ENCODE measurements at places on chromosomes 1 and 21.

GRCh38 chr1:79293611-79294010 lies 287.1 kb upstream of the ADGRL4 start:
- no peak for DNase-seq

DNA sequence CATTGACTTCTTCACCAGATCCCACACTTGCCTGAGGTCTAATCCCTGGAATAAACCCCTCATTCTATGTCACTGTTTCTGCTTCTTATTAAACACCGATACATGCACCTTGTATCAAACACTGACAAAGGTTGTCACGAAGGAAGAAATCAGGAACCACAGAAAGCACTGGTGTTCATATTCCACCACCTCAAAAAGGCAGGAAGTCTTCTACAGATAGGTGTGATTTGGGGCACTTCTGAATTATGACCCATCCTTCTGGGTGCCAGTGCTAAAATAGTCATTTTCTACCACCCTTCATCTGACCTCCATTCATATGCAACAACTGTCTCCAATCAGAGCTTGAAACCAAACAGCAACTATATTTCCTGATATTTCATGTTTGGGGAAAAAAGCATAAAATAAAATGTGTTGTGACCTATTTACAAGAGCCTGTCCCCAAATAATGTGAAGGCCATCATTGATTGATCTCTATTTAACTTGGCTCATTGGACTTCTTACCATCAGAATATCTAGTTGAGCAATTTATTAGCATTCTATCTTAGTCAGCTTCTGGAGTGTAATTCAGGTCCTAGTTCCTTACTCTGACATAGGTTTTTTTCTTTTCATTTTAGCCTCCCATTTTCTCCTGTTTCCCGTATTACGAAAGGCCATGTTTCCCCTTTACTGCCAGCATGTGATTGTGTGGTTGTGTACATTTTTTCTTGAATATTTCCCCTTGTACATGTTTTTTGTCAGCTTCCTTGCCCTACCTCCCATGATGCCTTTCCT lies 43.1 kb downstream of the DUSP10 start:
- DNase-seq = no peak

DNA sequence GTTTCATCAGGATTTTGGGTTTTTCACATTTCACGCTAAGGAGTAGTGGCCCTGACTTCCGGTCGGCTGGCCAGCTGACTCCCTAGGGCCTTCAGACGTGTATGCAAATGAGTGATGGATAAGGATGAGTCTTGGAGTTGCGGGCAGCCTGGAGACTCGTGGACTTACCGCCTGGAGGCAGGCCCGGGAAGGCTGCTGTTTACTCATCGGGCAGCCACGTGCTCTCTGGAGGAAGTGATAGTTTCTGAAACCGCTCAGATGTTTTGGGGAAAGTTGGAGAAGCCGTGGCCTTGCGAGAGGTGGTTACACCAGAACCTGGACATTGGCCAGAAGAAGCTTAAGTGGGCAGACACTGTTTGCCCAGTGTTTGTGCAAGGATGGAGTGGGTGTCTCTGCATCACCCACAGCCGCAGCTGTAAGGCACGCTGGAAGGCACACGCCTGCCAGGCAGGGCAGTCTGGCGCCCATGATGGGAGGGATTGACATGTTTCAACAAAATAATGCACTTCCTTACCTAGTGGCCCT lies 23.1 kb upstream of the TNFRSF1B start:
- no peak for DNase-seq

- DNase-seq = no peak
Measured at GRCh38 chr1:218874801-218875400, 298.8 kb upstream of the LYPLAL1 start.

DNA sequence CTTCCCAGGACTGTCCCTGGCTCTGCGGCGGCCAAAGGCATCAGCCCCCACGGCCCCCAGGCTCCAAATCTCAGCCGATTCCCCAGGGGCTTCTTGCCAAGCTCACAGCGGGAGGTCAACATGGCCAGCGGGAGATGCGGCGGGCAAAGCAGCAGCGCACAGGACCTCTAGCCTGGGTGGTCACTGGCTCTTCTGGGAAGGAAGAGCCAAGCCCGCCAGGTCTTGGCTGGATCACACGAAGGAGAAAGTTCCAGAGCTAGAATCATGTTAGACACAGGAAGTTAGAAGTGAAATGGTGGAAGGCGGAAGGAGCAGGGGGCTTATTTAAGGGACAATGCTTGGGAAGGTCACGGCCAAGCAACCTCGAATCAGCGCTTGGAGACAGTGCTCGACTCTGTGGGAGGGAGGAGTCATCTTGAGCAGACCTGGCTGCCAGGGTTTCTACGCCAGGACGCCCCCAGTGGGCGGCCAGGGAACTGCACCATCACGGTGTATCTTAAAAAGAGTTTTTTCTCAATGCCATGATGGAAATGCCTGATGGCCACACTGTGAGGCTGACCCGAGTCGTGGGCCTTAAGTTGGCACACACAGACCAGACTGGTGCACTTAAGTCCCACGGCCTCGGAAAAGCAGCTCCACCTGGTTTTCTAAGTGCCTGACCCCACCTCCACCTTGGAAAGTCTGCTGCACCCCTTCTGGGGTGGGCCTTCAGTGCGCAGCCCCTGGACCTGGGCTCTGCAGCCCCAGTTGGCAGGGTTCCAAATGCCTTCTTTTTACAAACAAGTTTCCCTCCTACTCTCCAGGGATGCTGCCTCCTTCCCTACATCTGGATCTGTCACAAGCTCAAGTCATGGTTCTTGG lies 29.3 kb downstream of the SLC66A1 start:
- peak; percentile 62 for DNase-seq

GRCh38 chr1:67149179-67149770 lies 14.5 kb upstream of the C1orf141 start:
- peak; percentile 43 for DNase-seq

DNA sequence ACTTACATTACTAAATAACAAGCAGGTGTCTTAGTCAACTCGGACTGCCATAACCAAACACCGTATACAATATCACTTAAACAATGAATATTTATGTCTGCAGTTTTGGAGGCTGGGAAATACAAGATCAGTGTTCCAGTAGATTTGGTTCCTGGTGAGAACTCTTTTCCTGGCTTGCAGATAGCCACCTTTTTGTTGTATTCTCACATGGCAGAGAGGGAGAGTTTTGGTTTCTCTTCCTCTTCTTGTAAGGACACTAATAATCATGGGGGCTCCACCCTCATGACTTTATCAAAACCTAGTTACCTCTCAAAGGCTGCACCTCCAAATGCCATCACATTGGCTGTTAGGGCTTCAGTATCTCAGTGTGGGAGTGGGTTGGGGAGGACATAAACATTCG lies 82.9 kb upstream of the CACYBP start:
- no peak for DNase-seq

DNA sequence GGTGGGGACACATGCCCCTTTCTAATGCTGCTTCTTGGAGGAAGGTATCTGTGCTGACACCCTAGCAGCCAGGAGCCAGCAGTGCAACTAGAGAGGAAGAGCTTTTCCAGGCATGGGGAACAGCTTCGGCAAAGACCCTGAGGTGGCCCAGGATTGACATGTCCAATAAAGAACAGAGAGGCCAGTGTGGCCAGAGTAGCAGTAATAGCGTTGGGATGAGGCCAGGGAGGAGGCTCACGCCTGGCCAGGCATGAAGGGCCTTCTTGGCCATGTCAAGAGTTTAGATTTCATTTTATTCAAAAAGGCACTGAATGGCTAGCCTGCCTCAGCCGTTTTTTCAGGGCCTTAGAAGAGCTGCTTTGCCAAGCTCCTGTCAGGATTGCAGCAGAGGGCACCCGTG lies 16.3 kb upstream of the ADAMTSL4 start:
- no peak for DNase-seq

Data from activated CD4-positive, alpha-beta T cell treated with anti-CD3 and anti-CD28 coated beads for 1 hour (primary cell).